ENCODE measurements at places on chromosomes 11 and 22.

DNA sequence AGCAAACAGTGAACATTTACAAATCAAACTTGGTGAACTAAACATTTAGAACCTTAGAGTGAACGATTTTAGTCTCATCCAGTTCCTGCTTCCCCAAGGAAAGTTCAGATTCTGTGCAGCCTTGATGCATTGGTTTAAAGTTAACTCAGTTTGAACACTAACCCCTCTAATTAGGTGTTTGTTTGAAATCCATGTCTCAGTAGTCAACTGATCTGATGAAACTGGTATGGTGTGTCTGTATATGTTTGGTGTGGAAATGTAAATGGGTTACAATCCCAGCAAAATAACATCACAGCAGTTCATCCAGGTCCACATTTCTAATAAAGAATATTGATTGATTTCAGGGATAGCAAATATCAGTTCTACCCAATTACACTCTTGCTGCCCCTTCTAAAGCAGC lies 532.0 kb downstream of the NTM start:
- no peak for DNase-seq

GRCh38 chr22:49979587-49980264 lies 19.2 kb downstream of the PIM3 start:
- DNase-seq: peak; percentile 40

DNA sequence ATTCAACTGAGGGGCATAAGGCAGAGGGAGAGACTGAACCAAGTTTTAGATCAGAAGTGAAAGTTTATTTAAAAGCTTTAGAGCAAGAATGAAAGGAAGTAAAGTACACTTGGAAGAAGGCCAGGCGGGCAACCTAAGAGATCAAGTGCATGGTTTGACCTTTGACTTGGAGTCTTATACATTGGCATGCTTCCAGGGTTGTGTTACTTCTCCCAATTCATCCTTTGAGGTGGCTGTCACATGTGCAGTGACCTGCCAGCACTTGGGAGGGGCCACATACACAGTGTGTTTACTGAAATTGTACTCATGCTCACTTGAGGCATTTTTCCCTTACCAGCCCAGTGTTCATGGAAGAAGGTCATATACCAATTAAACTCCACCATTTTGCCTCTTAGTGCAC lies 30.4 kb downstream of the CYP2R1 start:
- no peak for DNase-seq

GRCh38 chr11:116233561-116233960 lies 539.2 kb downstream of the BUD13 start:
- DNase-seq: no peak

- DNase-seq: no peak
Measured at GRCh38 chr22:45686836-45687235, 15.2 kb downstream of the ATXN10 start.

GRCh38 chr11:12404436-12404835 lies 27.1 kb downstream of the PARVA start:
- DNase-seq: no peak

DNA sequence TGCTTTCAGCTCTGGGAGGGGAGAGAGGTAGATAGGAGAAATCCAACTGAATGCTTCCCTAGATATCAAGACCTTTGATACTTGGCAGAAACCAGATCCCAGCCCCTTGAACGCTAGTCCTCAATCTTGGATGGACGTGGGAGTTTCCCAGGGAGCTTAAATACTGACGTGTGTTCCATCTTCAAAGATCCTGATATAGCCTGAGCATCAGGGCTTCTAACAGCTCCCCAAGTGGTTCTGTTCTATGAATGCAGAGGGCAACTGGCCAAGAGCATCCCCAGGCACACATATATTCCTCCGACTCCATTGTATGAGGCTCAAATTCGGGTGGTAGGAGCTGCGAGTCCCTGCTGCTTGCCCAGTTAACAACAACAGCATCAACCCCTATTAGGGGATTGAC lies 8.7 kb upstream of the ACCS start:
- DNase-seq: no peak

DNA sequence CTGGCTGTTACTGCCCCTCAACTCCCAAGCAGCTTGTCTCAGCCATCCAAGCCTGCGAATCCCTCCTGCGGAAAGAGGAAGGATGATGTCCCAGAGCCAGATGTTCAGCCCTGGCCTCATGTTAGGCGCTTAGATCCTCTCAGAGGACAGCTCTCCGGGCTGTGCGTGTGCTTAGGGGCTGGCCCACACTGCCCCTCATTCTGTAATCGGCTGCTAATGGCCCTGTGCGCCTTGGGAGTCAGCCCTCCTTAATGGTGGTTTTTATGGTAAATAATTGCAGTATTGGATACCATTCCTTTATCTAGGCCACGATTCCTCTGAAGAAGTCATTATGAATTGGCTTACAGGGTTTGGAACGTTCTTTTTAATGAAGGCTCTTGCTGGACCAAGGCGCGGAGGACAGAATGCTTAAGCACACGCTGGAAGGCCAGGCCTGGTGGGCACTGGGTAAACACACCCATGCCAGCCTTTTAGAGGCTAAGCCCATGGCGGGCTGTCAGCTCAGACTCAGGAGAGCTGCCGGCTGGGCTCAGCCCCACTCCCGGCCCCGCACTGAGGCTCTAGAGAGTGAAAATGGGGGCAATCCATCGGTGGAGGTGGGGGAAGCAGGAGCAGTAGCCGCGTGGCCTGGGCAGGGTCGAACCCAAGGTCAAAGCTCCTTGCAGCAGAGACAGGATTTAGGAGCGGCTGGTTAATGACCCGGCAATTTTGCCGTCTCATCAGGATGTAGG lies 1157.5 kb downstream of the BRD1 start:
- DNase-seq: no peak

DNA sequence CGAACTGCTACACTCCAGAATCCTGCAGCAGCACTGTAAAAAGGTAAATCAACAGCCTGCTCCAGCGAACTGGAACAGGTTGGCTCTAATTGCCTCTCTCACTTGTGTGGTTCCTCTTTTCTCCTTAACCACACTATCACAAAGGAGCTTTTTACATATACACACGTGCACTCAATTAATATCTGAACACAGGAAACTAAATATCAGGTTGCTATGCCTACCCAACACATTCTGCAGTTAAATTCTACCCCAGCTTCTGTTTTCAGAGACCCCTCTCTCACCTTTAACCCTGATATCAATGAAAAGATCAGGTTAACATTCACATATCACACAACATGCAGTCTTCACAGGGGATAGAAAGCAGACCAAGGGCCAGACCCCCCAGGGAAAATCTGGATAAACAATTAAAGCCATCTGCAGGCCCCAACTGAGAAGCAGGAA lies 11.0 kb downstream of the RBFOX2 start:
- DNase-seq: no peak

DNA sequence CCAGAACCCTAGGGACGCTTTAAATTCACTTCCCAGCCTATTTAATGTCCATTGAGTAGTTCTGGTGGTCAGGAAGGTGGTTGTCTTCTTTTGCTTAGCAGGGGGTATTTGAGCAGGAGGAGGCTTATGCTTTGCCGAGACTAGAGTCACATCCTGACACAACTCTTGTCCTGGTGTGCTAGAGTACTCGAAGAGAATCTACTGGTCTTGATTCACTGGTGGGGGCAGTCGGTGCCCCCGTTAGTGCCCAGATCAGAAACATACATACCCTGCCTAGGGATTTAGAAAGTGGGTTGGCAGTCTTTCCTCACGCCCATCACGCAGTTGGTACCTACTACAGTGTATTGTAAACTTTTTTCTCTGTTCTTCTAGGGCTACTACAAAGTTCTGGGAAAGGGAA lies 2.7 kb downstream of the RPL27A start:
- no peak for DNase-seq

GRCh38 chr22:28601915-28602314 lies 77.7 kb downstream of the TTC28 start:
- DNase-seq: no peak

GRCh38 chr11:118149493-118149892 lies 3.1 kb downstream of the SCN4B start:
- DNase-seq: no peak

DNA sequence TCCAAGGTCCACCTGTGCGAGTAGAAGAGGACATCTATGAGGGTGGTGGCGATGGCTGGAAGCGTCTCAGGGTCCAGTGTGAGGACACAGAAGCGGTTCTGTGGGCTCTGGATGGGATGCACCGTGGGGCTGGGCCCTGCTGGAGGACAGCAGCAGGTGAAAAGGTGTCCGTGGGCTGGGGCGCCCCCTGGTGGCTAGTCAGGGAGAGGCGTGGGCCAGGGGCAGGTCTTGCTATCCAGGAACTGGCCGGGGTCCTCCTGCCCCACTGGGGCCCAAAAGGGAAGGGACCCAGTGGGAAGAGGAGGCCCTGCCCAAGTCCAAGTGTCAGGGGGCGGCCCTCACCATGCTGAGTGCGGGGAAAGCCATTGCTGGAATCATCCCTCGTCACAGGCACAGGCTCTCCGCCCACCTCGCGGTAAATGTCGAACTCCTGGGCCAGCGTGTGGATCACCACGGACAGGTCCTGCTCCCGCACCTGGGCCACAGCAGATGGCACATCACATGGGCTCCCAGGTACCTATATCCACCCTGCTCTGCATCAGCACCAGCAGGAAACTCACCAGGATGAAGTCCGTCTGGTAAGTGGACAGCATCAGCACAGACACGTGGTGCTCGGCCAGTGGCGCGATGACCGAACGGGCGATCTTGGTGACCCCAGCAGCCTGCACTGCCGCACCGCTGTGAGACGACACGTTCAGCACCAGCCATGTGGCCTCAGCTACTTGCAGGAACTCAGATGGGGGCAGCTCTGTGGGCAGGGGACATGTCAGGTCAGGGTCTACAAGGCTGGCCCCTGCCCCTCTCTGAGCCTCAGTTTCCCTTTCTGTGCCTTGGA lies 2.3 kb downstream of the CASTOR1 start:
- DNase-seq: peak; percentile 88

DNA sequence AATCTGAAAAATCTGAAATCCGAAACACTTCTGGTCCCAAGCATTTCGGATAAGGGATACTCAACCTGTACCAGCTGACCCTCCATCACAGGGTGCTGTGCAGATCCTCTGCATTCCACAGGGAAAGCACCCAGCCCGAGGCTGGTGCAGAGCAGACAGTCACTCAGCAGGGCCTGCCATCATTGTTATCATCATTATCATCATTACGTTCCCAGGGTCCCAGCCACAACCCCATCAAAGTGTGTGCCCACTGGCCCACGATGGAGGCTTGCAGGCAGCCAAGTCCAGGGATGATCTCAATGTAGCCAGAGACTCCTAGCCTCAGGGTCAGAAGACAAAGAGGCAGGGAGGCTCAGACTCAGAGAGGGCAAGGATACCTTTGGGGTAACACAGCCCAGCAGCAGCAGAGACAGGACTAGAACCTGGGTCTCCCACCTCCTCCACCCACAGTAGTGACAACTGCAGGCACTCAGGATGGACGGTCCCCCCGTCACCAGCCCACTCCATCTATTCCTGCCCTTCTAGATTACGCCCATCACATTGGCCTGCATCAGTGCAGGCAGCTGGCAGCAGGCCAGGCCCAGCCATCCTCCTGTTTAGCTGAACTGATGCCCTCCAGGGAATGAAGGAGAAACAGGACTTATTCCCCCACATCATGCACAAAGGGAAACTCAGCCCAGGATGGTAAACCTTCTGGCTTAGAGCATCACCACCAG lies 10.3 kb downstream of the GAL3ST1 start:
- DNase-seq: no peak

DNA sequence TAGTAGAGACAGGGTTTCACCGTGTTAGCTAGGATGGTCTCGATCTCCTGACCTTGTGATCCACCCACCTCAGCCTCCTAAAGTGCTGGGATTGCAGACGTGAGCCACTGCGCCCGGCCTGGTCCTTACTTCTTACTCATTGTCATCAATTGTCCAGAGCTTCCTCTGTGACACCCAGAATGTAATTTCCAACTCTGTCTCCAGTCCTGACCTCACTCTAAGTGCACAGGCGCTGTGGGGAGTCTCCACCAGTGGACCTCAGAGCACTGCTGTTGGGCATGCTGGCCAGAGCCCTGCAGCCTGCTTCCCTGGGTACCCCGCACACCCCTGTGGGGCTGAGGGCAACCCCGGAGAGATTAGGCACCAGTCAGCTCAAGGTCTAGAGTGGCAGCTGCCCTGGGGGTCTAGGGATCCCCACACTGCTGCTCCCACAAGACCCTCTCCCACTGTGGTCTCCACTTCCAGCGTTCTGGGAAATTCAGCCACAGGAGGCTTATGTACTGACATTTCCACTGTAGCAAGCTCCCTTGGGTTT lies 1140.3 kb downstream of the TBC1D22A start:
- no peak for DNase-seq

GRCh38 chr11:106012744-106013143 lies 9.3 kb downstream of the MSANTD4 start:
- no peak for DNase-seq

GRCh38 chr11:66477263-66478201 lies 2.7 kb upstream of the DPP3 start:
- DNase-seq: no peak

DNA sequence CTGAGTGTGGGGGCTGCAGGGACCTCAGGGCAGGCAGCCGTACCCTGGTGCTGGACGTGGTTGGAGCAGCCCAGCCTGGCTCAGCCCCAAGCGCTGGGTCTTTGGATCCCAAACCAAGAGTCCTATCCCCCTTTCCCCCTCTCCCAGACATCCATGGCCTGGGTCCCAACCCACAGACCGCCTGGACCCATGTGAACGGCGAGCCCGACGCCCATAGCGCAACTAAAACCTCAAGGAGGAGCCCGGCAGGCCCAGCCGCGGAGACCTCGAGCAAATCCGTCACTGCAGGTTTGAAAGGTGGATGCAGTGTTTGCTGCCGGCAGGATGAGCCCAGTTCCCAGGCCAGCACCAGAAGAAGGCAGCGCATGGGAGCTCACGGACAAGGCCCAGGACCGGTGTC lies 337.0 kb downstream of the BRD1 start:
- no peak for DNase-seq

DNA sequence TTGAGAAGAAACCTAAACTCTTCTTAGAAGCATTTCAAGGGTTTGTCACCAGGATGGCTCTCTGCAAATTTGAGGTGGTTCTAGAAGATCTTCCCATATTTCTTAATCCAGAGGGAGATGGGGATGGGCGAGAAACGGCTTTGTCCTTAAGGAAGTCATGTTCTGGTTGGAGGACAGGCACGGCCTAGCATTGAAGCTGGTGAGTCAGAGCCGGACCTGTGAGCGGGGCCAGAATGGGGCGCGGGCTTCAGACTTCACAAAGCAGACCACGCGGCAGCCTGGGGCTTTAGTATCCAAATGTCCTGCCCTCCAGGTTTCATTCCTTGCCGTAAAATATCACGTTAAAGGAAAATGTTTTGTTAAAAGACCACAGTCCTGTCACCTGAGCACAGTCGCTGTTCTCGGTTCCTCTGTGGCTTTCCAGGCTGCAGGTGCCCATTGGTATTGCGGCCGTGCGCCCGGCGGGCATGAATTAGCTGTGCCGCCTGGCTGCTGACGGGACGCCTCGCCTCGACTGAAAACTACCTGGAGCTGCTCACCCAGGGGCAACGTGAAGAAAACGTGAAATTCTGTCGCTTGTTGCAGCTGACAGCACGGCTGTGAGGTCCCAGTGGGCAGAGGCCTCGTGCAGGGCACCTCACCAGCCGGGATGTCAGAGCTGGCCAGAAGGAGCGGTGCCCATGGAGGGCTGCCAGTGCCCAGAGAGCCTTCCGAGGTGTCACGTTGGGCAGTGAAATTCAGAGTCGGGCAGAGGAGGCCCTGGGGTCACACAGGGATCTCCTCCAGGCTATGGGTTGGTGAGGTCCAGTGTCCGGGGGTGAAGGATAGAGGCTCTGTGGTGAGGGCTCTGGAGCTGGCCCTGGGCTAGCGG lies 59.0 kb downstream of the LRP5 start:
- DNase-seq: no peak

GRCh38 chr22:33723915-33724314 lies 196.4 kb downstream of the LARGE1 start:
- DNase-seq: no peak

GRCh38 chr11:67466962-67467771 lies 1.9 kb downstream of the TMEM134 start:
- no peak for DNase-seq

All from D341Med (cell line).